ENCODE measurements at places on chromosomes 16 and 17.
A peak's percentile ranks its signal among the peaks of the same experiment; 100 is the strongest.

DNA sequence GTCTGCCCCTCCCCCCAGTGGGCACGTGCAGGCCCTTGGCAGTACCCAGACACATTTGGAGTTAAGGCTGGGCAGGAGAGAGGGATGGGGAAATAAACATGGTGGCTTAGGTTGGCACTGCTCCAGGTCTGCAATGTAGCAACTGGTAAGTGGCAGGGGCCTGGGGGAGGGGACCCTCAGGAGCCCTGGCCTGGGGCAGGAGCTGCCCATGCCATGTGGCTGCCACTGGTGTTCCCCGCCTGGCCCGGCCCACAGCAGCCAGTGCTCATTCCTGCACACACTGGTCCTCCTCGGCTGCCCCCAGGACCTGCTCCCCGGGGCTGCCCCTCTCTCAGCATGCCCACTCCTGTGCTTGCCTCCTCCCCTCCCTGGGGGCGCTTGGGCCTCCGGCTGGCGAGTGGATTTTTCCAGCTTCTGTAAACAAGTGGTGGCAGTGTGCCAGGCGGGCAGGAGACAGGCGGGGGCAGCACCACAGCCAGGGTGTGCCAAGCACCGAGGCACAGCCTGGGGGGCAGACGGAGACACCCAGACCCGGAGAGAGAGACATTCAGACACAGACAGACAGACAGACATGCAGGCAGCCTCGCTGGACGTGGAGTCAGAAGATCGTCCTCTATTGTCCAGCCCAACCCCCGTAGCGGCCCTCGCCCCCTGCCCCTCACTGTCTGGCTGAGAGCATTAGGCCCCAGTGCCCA lies 9.4 kb downstream of the THRA start:
- DNase-seq: no peak

- no peak for DNase-seq
Measured at GRCh38 chr16:78365366-78365765, 265.9 kb downstream of the WWOX start.

GRCh38 chr17:31052187-31052889 lies 42.4 kb upstream of the NF1 start:
- DNase-seq: no peak

DNA sequence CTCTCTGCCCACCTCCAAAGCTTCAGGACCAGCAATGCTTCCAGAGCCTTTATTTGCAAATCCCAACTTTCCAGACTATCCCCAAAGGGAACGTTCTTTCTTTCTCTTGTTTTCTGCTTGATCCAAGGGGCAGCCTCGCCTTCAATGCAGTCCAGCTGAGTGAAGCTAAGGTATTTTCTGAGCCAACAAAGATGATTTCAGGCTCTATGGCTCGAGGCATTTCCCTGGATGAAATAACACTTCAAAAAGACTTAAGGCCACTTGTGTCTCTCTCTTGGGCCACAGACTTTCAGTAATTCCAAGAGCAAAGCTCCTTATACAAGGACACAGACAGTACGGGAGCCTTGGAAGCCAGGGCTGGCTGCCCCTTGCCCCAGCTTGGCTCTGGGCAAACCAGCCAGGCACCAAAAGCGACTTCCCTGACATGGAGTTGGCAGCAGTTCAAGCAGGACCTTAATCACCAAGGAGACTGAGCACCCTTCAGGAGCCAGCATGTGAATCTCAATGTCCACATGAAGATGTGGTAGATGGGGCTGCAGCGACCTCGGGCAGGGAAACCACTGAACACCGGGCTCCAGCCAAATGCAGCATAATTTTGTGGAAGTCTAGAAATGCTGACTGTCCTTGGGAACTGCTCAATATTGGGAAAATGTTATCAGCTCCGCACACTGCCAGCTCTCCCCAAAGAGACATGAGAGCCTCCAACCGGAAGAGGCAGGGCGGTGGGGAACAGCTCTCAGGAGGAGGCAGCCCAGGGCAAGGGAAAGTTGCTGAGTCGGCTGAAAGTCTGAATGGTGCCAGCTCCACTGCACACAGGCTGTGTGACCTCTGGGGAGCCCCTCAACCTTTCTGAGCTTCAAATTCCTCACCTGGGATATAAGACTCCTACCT lies 39.0 kb downstream of the TK2 start:
- DNase-seq: no peak

DNA sequence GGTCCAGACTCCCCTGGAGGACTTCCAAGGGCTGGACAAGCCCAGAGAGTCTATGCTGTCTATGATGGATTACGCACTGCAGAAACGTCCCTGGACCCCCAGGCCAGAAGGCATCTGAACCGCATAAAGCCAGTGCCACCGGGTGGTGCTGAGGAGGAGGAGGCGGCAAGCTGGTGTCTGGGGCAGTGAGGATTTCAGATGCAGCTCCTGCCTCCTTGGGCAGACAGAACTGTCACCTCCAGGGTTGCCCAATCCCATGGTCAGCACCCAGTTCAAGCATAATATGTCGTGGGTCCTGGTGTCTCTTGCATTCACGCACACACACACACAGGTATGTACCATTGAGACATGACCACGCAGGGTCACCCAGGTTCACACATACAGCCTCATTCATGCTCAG lies 25.6 kb downstream of the RAP1GAP2 start:
- no peak for DNase-seq

- DNase-seq: no peak
Measured at GRCh38 chr17:28335959-28336871, 654 bp downstream of the TNFAIP1 start.

DNA sequence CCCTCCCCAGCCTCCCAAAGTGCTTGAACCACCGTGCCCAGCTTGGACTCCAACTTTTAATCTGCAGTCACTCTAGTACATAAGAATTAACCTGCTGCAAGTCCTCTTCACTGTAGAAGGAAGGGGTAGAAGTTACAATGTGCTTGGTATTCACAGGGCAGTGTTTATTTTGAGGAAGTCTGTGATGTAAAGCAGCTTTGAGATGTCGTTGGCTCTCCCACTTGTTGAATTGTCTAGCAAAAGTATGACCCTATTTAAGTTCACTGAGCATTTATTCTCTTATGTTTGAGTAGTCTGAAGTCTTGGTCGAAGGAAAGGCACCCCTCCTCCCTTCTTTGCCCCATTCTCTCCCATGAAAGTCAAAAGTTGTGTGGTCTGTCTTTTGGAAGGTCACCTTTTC lies 28.2 kb downstream of the SF3B3 start:
- DNase-seq: no peak

- DNase-seq: no peak
Measured at GRCh38 chr17:43936434-43936833, 5.8 kb downstream of the PPY start.

DNA sequence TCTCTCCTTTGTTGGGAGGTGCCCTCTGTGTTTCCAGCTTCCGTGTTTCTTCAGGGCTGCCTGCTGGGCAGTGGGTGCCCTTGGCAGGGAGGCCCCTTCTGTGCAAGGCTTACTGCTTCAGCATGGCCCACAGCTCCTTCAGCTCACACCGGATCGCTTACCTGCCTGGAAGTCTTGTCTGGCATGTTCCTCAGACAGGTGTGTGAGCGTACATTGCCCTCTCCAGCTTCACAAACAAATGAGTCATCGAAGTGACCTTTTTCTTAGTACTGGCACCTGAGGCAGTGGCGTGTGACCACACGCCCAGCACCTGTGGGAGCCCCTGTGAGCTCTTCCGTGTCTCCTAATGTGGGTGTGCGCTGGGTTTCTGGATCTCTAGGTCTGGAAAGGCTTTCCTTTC lies 3.5 kb downstream of the RAB40C start:
- no peak for DNase-seq

DNA sequence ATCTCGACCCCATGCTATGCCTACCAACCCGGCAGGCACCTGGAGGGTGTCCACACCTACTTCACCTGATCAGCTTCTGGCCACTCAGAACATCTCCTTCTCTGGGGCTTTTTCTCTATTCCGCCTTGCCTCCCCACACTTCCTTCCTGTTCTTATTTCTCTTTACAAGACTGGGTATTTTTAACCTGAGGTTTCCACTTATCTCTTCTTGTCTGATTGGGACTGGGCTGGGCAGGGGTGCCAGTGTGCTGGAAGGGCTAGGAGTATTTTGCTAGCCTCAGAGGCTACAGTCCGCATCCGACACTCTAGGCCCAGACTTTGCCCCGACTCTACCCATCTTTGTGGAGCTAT lies 26.2 kb upstream of the ZNF652 start:
- no peak for DNase-seq

- peak; percentile 91 for DNase-seq
Measured at GRCh38 chr17:45218895-45219661, 2.6 kb upstream of the FMNL1 start.

DNA sequence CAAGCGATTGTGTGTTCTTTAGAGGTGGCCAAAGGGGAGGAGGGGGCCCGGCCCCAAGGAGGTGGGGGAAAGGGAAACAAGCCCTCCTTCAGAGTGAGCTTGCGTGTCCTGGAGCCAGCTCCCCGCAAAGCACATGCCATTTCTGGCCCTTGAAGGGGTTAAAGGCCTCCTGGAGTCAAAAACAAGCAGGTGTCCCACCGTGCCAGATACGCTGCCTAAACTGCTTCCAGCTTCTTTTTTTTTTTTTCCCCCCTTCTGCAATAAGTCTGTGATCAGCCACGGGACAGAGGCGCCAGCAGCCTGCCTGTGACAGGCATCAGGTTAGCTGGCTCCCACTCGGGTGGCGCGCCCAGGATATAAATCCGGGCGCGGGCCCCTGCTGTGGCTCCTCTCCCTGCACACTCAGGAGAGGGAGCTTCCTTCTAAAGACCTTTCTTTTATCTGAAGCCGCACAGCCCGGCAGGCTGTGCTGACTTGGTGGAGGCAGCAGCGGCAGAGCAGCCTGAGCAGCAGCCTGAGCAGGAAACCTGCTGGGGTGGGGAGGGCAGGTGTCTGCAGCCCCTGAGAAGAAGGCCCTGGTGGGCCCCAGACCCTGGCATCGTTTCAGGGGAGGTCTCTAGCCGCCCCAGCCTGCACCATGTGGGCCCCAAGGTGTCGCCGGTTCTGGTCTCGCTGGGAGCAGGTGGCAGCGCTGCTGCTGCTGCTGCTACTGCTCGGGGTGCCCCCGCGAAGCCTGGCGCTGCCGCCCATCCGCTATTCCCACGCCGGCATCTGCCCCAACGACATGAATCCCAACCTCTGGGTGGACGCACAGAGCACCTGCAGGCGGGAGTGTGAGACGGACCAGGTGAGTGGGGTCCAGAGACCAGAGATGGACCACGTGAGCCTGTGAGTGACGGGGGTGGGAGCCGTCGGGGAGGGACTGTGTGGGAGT lies at the start of gene WFIKKN2:
TSS of gene WFIKKN2 (plus strand) at position 286 of the 934 bp plus-strand sequence. CDS start at position 638, 352 bp downstream.
- no peak for DNase-seq

DNA sequence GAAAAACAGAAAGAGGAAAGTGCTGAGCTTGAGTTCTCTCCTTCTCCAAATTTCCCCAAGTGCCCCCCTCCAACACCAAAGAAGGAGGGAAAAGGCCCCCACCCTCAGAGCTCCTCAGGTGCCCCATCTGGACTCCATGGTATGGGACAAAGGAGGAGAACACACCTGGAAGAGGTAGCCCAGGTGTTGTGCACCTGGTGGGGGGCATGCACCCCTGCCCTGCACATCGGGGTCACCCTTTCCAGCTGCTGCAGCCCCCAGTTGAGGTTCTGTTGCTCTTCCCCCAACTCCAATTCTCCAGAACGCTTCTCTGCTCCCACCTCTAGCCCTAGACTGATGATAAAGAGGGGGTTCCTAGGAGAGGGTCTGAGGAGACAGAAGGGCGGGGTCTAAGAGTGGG lies 3.0 kb upstream of the COL1A1 start:
- DNase-seq: no peak

GRCh38 chr16:23557779-23558702 lies 514 bp downstream of the UBFD1 start:
- DNase-seq: peak; percentile 1

Measured in stimulated activated CD8-positive, alpha-beta memory T cell treated with anti-CD3 and anti-CD28 coated beads, Interleukin-4, amount 100 ng/mL, for 1 hour (primary cell).